NCI-H524 (cell line): ENCODE measurements at places on chromosomes 2 and 18.

DNA sequence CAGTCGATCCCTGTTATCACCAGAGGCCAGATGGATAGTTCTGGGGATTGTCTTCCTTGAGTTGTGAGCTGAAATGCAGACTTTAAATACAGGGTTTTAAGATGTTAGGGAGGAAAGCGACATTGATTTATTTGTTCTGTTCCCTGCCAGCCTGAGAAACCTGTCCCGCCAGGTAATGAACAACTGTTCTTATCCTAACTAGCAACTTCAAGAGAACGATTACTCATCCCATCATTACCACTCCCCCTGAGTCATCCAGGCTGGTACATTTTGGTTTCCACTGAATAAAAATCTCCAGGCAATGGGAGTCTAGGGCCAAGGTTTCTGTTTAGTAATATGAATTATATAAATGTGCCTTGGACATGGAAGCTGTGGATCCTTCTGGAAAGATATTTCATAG, 131.2 kb downstream of the LYPD6B start:
- DNase-seq = peak; percentile 45

DNA sequence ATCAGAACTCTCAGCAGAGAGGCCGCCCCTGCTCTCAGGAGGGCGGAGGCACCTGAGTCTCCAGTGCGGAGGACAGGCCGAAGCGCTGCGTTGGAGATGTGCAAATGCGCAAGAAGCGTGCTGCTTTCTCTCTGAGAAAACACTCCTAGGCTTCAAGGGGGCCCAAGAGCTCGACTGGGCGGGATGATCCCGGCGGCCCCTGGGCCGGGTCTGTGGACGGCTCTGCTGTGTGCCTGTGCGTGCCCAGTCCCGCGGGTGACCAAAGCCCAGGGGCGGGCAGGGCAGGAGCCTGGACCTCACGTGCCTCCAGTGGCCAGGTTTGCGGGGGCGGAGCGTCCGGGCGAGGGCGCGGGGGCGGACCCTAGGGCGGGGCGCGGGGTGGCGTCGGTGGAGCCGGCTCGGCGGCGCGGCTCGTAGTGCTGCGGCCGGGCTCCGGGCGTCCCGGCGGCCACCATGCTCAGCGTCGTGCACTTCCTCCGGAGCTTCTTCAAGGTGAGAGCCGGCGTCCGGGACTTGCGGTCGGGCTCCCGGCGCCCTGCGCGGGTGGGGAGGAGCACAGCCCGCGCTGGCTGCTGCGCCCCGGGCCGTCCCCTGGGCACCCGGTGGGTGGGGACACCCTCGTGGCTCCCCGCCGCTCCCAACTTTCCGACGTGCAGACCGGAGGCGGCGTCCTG, at the start of gene ARHGEF4:
Gene ARHGEF4, plus strand, starts transcription at position 414 of the 674 bp plus-strand sequence. Its CDS starts 40 bp downstream, at position 454.
- DNase-seq = peak; percentile 46

DNA sequence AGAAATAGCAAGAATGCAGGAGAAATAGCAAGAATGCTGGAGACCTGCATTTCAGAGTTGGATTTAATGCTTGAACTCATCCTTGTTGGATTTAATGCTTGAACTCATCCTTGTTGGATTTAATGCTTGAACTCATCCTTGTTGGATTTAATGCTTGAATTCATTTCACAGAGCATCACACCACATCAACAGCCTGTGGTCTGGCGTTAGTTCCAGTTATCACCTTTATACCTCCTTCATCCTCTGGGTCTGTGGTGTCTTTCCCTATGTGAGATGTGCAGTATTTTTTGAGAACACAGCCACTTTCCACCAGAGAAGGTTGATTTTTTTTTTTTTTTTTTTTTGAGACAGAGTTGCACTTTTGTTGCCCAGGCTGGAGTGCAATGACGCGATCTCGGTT, 546.4 kb upstream of the SOX11 start:
- DNase-seq = no peak

DNA sequence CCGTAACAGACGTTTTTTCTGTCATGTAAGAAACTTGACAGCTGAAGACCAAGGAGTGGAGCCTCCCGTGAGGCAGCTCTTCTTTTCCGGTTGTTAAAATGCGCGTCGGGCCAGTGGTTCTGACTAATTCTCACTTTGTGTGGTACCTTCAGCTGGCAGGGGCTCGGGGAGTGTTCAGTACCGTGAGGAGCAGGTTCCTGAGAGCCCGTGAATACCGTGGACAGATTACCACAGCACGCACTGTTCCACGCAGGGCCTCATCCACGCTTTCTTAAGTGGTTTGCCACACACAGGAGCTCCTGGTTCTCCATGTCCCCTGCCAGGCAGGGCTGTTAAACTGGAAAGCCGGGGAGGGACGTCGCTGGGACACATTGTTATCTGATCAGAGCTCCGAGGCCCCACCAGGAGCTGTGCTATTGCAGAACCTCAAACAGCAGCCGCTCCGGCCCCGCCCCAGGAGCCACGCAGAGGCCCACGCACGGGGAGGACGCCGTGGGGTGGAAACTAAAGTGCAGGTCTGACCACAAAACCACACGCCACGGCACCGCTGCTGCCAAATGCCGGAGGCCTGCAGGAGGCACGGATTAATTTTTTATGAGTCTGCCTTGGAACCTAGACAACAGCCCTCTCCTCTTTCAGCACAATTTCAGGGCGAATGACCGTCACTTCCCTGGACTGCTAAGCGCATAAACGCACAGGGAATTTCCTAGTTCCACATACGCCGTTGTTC, 43.3 kb downstream of the NFATC1 start:
- no peak for DNase-seq

- DNase-seq = peak; percentile 53
These were observed 84.7 kb upstream of the NEDD4L start for GRCh38 chr18:57959278-57959677.

DNA sequence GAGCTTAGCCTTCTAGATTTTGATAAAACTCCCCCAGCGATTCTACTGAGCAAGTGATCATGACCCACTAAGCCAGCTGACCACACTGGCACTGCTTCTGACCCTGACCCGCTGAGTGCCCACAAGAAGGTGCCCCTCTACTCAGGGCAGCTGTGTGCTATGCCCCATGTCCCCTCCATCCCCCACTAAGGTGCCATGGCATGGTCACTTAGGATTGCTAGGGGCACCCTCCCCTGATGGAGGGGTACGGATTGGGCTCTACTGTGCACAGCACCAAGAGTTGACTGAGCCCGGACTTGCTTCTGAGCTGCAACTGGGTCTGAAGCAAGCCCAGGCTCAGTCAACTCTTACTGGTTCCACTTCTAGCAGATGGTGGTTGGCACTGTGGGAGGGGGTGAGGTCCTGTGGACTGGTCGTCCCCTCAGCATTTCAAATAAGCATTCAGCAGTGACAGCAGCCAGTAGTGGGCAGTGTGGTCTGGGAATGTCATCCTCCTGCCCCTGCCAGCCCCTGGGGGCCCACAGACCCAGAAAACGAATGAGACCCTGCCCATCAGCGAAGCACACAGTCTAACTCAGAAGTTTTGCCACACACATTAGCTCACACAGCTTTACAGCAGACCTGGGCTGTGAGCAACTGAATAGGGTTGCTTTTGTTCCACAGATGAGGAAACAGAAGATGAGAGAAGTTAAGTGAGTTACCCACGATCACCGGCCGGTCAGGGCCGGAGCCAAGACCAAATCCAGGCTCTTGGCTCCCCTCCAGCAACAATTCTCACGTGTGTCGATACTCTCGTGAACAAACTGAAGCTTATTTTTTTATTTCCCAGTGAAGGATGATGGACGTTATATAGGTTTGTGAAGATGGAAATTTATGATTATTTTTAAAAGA, 52.1 kb upstream of the FOSL2 start:
- DNase-seq = peak; percentile 39

DNA sequence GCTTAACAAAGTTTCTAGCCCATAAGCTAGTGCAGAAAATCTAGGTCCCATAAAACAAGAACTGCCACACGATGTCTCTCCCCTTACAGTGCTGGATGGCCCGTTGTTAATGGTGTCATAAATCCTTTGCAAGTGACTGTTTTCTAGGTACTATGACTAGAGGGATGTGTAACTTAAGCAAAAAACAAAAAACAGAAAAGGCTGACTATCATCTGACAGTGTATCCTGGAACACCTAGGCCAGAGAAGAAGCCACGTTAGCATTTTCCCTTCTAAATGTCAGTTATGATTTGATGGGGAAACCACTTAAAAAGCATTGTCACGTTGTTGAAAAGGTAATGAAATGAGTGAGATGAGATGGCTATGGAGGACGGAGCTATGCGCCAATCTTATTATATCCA, 2.4 kb downstream of the CASP8 start:
- DNase-seq = no peak

GRCh38 chr2:198314559-198315153, 510.3 kb downstream of the PLCL1 start:
- DNase-seq = no peak

DNA sequence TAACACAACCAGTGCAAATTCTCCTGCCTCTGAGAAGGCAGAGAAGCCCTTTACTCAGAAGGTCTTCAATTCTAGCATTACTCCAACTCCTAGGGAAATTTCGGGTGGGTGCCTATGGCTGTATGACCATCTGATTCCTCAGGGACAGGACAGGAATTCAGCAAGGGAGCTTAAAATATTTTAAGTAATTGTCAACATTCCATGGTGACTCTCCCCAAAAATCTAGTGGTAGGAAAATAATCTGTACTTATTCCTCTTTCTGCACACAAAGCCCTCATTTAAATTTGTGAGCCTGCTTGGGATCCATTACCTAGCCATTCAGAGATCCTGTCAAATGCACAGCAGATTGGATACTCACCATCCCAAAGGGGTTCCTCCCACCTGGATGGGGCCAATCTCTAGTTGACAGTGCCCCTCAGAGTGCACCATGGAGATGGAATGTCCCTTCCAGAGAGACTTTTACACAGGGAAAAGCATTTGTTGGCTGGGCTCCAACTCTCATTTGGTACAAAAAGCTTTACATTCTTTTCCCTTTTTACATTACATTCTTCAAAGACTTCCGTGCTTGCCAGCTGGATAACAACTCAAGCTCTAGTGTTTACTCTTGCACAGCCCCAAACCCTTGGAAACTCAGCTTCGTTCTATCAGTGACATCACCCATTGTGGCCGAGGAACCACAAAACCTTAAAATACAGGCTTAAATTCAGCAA, 3.1 kb upstream of the TMEM150A start:
- no peak for DNase-seq

DNA sequence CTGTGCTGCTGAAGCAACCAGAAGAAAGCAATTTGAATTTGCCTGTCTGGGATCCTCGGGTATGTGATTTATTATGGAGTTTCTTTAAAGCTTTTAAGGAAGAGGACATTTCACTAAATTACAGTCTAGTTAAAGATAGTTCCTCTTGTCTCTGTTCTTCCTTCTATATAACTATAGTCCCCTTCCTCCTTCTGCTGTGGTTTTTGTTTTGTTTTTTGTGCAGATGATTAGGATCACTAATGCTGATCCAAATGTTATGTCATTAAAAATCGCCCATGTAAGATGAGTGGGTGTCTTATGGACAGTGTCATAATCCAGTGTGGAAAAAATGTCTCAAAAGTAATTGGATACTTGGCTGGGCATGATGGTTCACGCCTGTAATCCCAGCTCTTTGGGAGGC, 24.7 kb downstream of the PAPOLG start:
- no peak for DNase-seq

GRCh38 chr2:149001496-149001895, 37.0 kb upstream of the LYPD6B start:
- DNase-seq = no peak

DNA sequence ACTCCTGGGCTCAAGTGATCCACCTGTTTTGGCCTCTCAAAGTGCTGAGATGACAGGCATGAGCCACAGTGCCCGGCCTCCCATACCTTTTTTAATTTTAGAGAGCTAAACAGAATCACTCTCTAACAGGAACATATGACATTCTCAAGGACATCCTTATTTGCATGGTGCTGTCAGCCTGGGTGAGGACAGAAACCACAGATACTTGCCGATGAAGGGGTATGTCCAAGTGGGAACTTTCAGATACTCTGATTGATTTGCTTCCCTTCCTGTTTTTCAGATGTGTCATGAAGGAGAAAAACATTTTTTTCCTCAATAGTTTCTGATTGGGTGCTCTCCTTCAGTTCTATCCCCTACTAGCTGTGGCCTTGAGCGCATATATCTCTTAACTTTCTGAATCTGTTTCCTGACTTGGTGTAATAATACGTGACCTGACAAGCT, 49.6 kb downstream of the MYO3B start:
- DNase-seq = no peak

DNA sequence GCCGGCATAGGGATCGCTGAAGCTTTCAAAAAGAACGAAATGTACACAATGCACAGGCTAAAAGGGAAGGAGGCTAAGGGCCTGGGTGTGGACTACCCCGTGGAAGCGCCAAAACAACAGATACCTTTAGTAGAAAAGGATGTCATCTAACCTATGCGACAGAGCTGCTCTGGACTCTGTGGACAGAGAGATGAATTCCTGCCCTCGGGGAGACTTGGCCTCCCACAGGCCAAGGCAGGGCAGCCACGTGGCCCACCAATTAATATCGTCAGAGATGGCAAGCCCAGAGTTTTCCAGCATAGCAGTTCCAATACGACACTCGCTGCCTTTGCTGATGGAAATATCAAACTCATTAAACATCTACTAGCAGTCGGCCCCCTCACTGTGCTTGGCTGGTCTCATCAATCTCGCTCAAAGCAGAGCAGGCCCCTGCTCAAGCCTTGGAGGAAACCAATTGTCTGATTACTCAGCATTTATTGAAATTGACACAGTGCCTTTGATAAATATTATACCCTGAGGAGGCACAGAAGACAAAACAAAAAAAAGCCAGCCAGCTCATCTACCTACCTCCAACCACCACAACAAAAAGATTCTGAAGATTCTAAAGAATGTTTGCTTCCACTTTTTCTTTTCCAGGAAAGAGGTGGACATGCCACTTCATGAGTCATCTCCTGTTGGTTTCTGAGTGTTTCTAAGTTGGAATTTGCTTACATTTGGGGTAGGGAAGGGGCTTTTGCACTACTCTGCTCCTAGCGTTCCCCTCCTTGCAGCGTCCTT, 79.0 kb upstream of the ACAA2 start:
- DNase-seq = no peak

DNA sequence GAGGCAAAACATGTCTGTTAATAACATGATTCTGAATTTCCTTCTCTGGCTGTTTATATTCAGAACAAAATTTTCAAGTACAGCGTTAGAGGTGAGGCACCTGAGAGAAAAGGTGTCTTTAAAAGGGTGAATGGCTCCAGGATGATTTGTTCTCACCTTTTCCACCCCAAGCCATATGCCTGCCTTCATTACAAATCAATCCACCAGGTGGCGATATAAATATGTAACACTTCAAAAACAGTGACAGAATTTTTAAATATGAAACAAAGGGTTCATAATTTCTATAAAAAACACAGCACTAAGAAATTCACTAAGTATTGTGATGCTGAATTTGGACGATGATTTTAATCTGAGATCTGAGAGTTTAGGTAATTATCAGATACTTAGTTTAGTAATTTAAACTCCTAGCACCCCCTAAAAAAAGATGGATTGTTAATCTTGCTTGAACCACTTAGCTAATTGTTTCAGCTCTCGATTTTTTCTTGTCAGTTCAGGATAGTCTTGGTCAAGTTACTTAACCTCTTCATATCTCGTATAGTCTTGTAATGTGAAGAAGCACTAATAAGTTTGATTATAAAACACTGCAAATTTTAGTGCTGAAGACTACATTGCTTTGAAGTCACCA, 528.8 kb downstream of the CPS1 start:
- peak; percentile 18 for DNase-seq
